ENCODE measurements at places on chromosomes 6 and 20.

GRCh38 chr20:9062066-9062465, 6.8 kb upstream of the PLCB4 start:
- no peak overlapping the region for H3K4me3 ChIP-seq
- H3K27me3 ChIP-seq: no peaks in the 10 kb centered on the region
- no peak overlapping the region for H3K27ac ChIP-seq
- H3K36me3 ChIP-seq: no peaks in the 10 kb centered on the region
- DNase-seq: no peak

- H3K27me3 ChIP-seq: no peaks in the 10 kb centered on the region
- H3K4me1 ChIP-seq: no peaks in the 10 kb centered on the region
- H3K36me3 ChIP-seq: no peaks in the 10 kb centered on the region
- no peak overlapping the region for H3K27ac ChIP-seq
- peak; percentile 20 for DNase-seq
These were observed 64.5 kb downstream of the ATP9A start for GRCh38 chr20:51703400-51704287.

- no peaks in the 10 kb centered on the region for H3K4me1 ChIP-seq
- no peak overlapping the region for H3K4me3 ChIP-seq
- DNase-seq: peak; percentile 68
- H3K27me3 ChIP-seq: no peaks in the 10 kb centered on the region
These were observed 64.9 kb downstream of the C6orf58 start for GRCh38 chr6:127641905-127642304.

DNA sequence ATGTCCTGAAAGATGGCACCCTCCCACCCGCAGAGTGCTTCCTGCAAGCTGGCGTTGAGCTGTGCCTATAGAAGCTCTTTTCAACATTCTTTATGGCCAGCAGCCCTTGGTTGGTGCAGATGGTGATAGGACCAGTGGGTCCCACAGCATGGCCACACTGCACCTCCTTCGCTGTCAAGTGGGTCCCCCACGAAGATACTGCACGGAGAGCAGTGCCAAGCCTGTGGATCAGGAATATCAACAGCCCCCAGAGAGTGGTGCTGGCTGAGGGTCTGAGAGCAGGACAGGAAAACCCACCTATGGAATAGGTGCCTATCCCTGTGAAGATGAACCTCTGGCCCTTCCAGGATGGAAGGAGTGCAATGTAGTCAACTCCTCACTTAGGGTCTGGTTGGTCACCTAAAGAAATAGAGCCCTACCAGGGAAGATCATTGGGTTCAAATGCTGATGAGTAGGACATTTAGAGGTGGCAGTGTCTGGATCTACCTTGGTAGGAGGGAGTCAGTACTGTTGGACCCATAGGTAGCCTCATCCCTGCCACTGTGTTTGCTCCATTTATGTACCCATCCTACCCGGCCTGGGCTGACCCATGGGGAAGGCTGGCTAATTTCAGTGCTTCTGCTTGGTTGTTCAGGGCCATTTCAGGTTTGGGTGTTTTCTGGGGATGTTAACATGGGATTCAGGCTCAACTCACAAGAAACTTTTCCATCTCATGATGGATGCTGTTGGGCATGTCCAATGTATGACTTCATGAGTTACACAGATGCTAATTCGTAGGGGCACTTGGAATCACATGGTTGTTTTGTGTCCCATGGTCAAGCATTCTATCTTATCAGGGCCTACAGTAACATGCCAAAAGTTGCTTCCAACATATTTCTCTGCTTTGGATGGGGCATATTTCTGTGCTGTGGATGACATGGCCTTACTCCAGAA, 33.4 kb upstream of the MICB start:
- DNase-seq: no peak
- H3K4me3 ChIP-seq: peak overlapping the region; percentile 77
- no peak overlapping the region for H3K27ac ChIP-seq
- H3K36me3 ChIP-seq: peaks cover 5% of the 10 kb centered on the region

- H3K4me3 ChIP-seq: no peak overlapping the region
- no peak overlapping the region for H3K27ac ChIP-seq
- H3K36me3 ChIP-seq: no peaks in the 10 kb centered on the region
- no peaks in the 10 kb centered on the region for H3K4me1 ChIP-seq
These were observed 32.0 kb downstream of the RPP40 start for GRCh38 chr6:4971851-4972250.

DNA sequence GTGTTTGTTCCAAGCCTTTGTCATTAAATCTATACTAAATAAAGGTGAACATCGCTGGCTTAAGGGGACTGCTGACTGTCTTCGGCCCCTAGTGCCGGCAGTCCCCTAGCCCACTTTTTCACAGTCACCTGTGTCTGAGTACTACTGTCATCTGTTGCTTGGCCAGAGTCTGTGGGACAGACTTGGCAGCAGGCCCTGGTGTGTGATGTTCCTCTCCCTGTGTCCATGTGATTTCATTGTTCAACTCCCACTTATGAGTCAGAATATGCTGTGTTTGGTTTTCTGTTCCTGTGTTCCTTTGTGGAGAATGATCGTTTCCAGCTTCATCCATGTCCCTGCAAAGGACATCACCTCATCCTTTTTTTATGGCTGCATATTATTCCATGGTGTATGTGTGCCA, 133.4 kb downstream of the HAO1 start:
- no peak for DNase-seq
- H3K4me3 ChIP-seq: no peak overlapping the region
- H3K4me1 ChIP-seq: no peaks in the 10 kb centered on the region
- H3K36me3 ChIP-seq: no peaks in the 10 kb centered on the region

DNA sequence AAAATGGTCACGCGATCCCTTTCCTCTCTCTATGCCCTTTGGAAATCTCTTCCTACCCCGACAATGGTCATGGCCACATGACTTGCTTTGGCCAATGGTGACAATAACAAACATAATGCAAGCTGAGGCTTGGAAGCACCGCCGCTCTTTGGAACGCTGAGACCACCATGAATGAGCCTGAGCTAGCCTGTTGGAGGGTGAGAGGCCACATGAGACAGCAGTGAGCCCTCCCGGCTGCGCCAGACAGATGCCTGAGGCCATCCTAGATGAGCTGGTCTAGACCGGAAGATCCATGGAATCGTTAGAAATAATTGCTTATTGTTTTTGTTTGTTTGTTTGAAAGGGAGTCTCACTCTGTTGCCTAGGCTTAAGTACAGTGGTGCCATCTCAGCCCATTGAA, 64.2 kb downstream of the STK35 start:
- no peak overlapping the region for H3K4me3 ChIP-seq
- H3K27me3 ChIP-seq: no peaks in the 10 kb centered on the region
- no peaks in the 10 kb centered on the region for H3K4me1 ChIP-seq
- DNase-seq: no peak
- no peaks in the 10 kb centered on the region for H3K36me3 ChIP-seq

DNA sequence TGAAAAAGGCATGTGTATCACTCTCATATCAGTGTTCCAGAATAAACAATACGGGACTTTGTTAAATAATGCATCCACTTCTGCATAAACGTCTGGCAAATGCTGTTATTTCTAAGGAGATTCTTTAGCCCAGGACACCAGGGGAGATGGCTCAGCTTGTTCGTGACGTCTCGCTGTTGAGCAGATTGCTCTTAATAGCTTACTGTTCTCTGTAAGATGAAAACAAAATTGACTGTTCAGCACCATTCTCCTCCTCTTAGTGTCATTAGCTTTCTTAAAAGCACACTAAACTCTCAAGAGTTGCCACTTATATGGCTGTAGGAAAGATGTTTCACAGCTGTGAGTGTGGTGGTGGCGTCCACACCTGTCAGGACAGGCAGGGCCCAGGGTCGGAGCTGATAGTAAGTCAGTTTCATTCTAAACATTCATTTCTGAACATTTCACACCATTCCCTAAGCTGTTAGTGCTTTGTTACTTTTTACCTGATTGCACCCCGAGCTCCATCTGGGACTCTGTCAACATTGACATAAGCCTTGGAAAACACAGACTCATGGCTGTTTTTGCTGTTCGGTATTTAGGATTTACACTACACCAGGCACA, 132.1 kb downstream of the ZDHHC14 start:
- no peaks in the 10 kb centered on the region for H3K4me1 ChIP-seq
- H3K27ac ChIP-seq: no peak overlapping the region
- no peaks in the 10 kb centered on the region for H3K27me3 ChIP-seq
- H3K4me3 ChIP-seq: no peak overlapping the region

DNA sequence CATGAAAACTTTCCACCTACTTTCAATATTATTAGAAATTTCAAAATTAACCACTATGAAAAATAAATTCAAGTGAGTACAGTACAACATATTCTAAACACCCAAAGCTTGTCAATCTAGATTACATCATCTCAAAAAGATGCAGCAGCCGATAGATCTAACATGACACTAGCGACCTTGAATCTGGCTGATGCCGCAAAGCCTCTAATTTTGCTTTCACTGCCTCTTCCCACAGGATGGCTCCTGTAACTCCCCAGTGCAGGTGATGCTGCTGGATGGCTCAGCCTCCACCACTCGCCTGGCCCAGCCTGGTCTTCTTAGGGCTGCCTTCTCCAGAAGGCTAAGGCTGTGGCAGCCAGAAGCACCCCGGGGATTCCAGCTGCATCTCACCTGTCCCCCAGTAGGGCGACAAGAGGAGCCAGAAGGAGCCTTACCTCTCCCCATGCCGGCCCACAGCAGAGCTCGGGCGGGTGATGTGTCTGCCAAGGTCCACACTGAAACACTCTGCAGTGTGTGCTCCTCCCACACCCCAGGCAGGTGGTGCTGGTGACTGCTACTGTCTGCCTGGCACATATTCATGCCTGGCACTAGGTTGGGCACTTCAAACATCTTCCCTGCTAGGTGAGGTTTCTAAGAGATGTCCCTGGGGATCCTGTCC, 82.1 kb downstream of the SLC23A2 start:
- peaks cover 5% of the 10 kb centered on the region for H3K36me3 ChIP-seq
- H3K27ac ChIP-seq: peak overlapping the region; percentile 40
- DNase-seq: no peak

DNA sequence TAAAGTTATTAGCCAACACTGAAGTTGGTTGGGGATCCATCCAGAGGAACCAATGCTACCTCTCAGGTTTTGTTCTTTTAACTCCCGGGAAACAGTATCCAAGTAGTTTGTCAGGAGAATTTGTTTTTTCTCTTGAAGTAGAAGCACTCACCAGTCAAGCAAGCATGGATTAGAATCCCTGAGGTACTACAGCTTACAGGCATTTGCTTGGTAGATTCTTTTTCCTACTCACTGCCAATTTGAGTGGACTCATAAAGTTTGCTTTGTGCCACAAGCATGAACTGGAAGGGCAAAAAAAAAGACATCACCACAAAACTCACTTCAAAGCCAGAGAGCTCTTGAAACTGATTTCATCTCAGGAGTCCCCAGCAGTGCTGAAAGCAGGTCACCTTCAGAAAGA, 167.4 kb downstream of the MBOAT1 start:
- no peaks in the 10 kb centered on the region for H3K36me3 ChIP-seq
- H3K27me3 ChIP-seq: no peaks in the 10 kb centered on the region
- H3K27ac ChIP-seq: no peak overlapping the region
- no peaks in the 10 kb centered on the region for H3K4me1 ChIP-seq

DNA sequence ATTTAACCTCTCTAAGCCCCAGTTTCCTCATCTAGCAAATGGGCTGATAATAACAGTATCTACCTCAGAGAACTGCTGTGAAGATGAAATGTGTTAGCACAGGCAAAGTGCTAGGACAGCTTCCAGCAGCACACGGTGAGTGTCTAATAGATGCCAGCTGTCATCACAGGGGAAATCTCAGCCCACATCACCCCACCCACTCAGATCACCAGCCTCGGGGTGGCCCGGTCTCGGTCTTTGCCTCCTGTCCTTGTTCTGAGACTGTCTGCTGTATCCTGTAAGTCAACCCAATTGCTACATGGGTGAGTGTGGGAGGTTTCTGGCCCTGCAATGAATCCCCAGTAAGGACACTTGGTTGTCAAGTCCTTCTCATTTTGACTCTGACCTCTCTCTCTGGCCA, 99.5 kb upstream of the ZNFX1 start:
- no peak overlapping the region for H3K27ac ChIP-seq
- no peaks in the 10 kb centered on the region for H3K4me1 ChIP-seq
- H3K36me3 ChIP-seq: no peaks in the 10 kb centered on the region
- H3K4me3 ChIP-seq: no peak overlapping the region
- DNase-seq: no peak

DNA sequence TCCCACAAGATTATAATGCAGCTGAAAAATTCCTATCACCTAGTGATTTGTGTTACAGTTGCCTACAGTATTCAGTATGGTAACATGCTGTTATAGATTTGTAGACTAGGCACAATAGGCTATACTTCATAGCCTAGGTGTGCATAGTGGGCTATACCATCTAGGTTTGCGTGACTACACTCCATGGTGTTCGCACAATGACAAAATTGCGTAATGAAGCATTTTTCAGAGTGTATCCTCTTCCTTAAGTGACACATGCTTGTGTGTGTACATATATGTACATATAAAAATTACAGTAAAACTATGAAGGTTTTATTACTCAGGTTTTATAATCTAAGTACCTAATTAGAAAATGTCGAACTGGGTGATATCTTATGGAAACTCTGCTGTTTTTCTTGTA, 133.0 kb downstream of the FARS2 start:
- no peaks in the 10 kb centered on the region for H3K36me3 ChIP-seq
- no peaks in the 10 kb centered on the region for H3K4me1 ChIP-seq
- DNase-seq: no peak
- no peak overlapping the region for H3K4me3 ChIP-seq
- no peaks in the 10 kb centered on the region for H3K27me3 ChIP-seq

DNA sequence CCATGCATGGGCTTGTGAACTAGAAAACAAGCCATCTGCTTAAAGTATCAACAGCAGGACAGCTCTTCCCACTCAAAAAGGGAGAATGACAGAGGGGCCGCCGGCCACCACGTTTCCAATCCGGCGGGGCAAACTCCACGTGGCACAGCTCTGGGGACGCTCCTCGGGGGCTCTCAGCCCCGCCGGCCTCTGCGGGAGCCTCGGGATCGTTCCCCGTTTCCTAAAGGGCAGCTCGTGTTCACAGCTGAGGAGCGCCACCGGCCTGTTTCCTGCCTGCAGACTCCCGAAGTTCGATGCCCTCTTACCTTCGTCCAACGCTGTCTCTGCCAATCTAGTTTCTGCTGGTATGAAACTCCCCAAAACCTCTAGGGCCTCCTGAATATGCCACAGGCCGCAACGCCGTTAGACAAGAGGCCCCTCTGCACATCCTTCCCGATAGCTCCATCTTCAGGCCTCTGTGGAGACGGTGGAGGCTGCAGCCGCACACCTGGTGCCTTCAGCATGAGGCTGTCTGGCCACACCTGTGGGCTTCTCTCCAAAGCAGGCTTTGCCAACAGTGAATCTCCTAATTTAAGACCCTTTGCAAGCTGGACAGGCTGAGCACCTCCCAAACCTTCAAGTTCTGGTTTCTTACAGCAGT, 46.5 kb downstream of the KCNQ2 start:
- H3K4me1 ChIP-seq: no peaks in the 10 kb centered on the region
- no peaks in the 10 kb centered on the region for H3K36me3 ChIP-seq
- no peak overlapping the region for H3K4me3 ChIP-seq

DNA sequence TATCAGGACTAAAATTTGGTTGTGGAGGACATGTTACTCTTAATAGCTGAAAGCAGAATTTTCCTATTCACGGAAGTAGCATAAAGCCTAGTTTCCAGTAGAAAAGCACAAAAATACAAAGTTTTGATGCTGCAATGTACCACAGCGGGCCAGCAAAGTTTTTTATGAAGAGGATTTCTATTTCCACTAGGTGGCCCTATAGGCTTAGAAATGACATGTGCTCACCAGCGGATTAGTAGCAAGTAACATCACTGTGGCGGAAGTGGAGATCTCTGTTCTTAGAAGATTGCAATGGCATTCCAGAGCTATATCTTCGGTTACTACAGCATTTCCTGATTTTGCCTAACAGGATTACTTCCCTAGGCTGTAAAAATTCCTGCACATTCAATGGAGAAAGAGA, 1219.0 kb upstream of the EYS start:
- peaks cover 5% of the 10 kb centered on the region for H3K4me1 ChIP-seq
- H3K36me3 ChIP-seq: no peaks in the 10 kb centered on the region
- peak overlapping the region; percentile 45 for H3K4me3 ChIP-seq
- H3K27ac ChIP-seq: no peak overlapping the region
- peak; percentile 89 for DNase-seq
- no peaks in the 10 kb centered on the region for H3K27me3 ChIP-seq

All from Karpas-422 (cell line).